ENCODE measurements at places on chromosomes 3 and 15.

DNA sequence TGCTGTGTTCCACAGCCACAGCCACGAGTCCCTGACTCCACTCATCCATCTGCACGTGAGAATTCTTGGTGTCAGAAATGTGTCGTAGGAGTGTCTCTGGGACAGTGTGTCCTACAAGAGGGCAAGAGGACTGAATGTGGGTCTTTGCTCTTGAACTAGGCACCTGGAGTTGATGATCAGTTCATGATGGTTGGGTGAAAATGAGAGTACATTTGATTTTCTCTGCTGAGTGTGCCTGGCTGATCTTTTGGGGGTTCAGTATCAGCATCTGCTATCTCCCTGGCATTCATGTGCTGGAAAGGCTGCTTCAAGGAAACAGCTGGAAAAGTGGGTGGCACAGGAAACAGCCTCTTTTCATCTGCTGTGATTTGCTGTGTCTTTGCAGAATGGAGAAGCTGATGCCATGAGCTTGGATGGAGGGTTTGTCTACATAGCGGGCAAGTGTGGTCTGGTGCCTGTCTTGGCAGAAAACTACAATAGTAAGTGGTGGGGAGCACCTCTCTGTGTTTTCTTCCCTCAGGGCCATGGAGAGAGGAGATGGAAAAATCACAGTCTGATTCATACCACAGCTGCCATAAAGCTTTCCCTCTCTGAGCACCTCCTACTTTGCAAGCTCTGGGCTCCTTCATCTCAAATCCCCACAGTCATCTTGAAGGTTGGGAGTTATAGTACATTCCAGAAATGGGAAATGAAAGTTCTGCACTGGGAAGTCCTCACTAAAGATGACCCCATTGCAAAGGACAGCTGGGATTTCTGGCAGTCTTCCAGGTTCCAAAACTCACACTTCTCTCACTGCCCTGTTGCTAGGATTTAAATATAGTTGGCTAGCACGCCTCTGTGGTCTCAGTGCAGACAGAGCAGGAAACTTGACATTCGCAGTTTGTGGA is 17.8 kb downstream of the TF start:
- no peak for DNase-seq

DNA sequence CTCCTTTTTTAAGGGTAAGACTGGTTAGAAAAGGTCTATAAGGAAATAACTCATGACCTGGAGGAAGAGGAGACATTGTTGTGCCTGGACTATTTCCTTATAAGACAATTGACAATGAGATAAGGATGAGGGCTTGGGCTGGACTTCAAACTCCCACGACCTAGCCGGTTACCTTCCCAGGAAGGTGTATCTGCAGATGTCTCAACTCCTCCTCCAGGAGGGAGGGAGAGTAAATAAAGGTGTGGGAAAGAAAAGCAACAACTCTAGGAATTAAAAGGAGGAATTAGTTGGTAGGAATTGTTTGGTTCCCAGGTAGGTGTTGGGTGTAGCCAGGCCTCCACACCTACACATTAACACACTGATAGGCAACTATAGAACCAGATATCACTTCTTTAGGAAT is 97.8 kb upstream of the TBL1XR1 start:
- DNase-seq: no peak

GRCh38 chr3:167941234-167941995 is 154.3 kb downstream of the GOLIM4 start:
- DNase-seq: no peak

DNA sequence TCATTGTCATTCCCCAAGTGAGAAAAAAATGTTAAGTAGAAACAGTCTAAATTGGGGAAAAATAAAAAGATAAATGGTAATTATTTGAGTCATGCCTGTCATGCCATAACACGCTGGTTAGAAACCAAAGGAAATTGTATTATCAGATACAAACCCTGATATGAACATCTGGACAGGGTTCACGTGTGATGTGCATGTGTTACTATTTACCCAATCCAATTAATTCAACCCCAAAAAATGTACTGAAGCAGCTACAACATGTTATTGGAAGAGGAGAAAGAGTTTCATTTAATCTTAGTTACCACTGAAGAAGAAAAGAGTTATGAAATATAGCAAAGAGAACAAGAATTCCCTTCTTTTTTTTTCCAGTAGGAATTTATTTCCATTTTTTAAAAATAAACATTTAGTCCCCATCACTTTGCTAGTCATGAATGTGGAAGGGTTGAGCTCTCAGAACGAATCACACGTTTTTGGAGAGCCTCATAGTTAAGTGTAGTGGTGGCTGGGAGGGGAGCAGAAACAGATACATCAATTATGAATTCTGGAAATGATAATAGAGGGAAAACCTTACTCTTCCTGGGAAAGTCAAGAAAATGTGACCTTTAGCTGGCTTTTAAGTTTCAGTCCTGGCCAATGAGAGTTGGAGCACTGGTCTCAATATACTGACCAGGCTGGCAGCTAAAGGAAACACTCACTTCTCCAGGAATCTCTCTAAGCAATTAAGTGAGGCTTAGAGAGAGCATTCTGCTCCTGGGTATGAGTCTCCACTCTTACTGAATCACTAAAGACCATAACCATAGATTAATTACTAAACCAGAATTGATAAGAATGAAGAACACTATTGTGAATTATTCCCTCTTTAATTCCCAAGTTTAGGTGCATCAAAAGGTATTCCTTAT is 796.5 kb downstream of the GRM7 start:
- DNase-seq: no peak

GRCh38 chr3:177835008-177835407 is 637.7 kb upstream of the TBL1XR1 start:
- no peak for DNase-seq

- DNase-seq: no peak
These were observed 27.6 kb upstream of the SLC28A1 start for GRCh38 chr15:84856731-84857417.

GRCh38 chr3:33940149-33940548 is 141.7 kb downstream of the PDCD6IP start:
- no peak for DNase-seq

GRCh38 chr3:126256251-126256650 is 75.9 kb upstream of the ALDH1L1 start:
- DNase-seq: no peak

DNA sequence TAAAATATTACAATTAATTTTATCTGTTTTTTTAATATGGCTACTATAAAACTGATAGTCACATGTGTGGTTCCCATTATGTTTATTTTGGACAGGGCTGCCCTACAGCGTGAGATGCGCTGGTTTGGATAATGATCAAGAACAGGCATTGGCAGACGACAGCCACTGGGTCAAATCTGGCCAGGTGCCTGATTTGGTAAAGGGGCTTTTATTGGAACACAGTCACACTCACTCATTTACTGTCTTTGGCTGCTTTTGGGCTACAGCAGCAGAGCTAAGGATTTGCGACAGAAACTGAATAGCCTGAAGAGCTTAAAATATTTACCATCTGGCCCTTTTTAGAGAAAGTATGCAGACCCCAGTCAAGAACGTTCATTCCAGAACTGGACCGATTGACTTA is 724.2 kb upstream of the CFAP20DC start:
- no peak for DNase-seq

DNA sequence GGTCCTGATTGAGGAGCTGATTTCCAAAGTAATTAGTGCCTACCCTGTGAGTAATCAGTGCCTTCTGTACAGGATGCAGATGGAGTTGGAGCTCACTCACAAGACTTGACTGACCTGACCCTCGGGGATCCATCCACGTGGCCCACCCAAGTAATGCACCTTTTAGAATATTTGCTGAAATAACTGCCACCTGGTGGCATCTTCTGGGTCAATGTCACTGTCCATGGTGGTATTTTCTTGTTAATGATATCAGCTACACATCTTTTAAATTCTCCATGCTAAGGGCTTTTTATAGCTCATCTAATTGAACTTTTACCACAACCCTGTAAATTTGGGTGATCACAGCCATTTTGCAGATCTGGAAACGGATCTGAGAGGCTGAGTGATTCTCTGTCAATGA is 74.3 kb upstream of the ANKRD34C start:
- no peak for DNase-seq

DNA sequence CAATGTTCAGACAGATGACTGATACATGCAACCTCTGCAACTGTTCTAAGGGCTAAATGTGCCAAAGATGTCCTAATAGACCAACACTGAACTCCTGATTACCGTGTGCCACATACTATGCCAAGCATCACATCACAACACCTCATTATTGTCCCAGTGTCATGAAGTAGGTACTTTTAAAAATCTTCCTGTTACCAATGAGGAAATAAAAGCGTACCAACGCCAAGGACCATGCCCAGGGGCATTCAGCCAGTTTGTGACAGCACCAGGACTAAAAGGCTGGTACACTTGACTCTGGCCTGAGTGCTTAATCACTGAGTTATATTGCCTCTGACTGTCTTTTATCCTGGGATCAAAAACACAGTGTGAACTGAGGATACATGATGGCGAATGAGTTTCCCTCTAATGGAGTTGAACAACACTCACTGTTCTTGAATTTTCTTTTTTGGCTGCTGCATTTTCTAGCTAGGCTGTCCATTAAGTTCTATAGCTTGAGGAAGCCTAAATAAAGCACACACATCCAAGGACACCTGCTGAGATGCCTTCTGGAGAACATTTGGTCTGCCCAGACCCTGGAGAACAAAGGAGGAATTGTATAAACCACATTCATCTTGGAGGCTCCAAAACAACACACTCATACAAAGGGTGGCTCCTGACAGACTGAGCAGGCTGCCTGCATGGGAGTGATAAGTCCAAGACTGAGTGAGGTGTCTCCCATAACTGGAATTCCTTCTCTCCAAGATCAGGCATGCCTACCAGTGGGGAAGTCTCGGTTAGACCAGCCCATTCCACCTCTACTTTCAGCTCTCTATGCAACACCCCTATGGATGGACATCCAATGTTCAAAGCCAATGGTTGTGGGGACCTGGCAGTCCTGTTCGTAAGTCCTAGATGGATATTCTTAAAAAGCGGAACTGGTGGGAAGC is 126.7 kb upstream of the PRICKLE2 start:
- DNase-seq: no peak

GRCh38 chr3:34938784-34939183 is 700.5 kb upstream of the ARPP21 start:
- no peak for DNase-seq

- no peak for DNase-seq
These were observed 32.9 kb upstream of the SKOR1 start for GRCh38 chr15:67792250-67792942.

DNA sequence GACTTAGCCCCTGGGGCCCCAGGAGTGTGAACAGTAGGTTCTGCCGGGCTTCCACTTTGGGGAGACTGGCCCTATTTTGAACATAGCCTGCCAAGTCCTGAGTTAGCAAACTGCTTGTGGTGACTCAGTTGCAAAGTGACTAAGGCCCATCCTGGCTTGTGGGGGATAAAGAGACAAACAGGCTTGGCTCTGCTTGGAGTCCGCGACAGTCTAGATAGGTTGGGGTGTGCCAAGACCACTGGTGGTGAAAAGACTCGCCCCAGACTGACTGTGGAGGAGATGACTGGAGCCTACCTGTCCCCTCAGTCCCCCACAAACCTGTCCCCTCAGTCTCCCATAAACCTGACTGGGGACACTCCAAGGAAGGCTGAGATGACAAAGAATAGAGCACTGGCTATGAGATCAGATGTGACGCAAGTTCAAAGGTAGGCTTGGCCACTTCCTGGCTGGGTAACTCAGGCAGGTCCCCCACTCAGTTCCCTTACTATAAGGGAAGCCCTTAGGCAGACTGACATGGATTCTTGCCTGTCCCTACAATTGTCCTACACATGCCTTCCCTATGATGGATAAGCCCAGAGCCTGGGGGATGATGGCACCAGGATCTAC is 4.3 kb downstream of the DNASE1L3 start:
- peak; percentile 66 for DNase-seq

- no peak for DNase-seq
These were observed 50.8 kb upstream of the CTNNB1 start for GRCh38 chr3:41148478-41148877.

GRCh38 chr15:100764778-100765466 is 114.7 kb upstream of the ALDH1A3 start:
- no peak for DNase-seq

GRCh38 chr3:123559040-123559861 is 25.6 kb downstream of the HACD2 start:
- DNase-seq: no peak

DNA sequence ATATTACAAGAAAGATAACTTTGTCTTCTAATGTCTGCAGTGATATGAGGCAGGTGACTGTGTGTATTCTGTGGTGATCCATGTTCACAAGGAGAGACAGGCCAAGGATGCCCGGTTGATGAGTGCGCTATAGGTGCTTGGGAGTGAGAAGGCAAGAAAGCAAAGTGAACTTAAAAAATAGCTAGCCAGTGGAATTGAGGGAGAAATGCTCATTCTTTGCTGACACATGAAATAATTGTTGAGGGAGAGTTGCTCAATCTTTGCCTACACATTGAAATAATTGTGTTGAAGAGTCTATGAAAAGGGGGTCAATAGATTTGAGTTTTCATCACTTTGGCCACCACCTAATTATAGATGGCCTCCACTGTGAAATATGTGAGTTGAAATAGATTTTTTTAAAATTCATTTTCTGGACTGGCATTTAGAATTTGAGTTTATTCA is 156.3 kb downstream of the LPP start:
- no peak for DNase-seq

DNA sequence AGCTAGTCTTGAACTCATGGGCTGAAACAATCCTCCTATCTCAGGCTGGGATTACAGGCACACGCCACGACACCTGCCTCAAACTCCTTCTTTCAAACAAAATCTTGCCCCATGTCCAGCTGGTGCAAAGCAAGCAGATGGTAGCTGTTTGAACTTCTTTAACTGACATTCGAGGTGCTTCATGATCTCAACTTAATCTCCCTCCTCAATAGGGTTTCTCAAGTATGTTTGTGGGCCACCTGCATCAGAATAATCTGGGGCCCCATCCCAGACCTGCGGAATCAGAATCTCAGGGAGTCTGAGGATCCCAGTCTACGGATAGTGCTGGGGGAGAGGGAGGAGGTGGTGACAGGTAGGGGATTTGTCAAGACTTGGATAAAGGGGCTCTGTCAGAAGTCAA is 20.9 kb upstream of the TRH start:
- no peak for DNase-seq

- no peak for DNase-seq
These were observed 354.2 kb upstream of the BCHE start for GRCh38 chr3:166191411-166191810.

DNA sequence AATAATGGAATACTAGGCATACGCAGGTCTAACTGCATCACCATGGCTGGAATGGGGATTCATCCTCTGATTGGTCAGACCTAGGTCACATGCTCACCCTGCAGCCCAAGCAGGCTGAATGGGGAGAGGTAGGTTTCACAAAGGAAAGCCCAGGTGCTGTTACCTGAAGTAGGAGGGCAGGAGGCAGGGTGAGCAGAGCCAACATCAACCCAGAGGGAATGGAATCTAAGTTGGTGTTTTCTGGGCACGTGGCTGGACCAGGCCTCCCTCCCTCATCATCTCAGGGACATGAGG is 6.7 kb upstream of the H1-8 start:
- no peak for DNase-seq

DNA sequence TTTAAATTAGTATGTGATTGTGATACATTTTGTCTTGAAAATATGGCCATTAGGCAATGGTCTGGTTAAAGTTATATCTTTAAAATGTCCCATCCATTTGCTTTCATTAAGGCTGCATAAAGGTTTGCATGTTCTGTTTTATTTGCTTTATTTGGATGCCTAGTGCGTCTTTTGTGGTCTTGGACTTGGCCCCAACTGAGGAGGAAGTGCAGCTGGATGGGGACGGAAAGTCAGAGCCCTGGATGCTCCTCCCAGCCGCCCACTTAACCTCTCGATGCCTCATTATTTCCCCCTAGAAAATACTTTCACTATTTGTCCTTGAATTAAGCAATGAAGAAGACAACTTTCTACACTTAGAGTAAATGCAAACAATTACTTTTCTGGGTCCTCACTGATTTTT is 898.2 kb downstream of the MCTP2 start:
- DNase-seq: no peak

Measured in T-helper 2 cell treated with Interferon-gamma antibody and Interleukin-4, amounts not matched to agents 5 μg/mL and 100 μg/mL, for 36 hours (primary cell).